Endothelial cell of umbilical vein (primary cell): ENCODE measurements at places on chromosomes 3 and 15. TPM values are rescaled to one million over a fixed set of nuclear protein-coding genes. Genes with fewer than 3 reads are reported as not detected.

TICRR gene
- total RNA-seq: 19.4 and 20.5 TPM in 2 replicates

CCNB2 gene
- 62.8 and 65.2 TPM in 2 replicates for total RNA-seq

LMOD3 gene
- not detected in 2 replicates for total RNA-seq

DNAJA4 gene
- total RNA-seq: 20.2 and 21.3 TPM in 2 replicates

CIDEC gene
- total RNA-seq: not detected in 2 replicates

EFCAB12 gene
- total RNA-seq: 0.25 and 0.49 TPM in 2 replicates

ZPLD1 gene
- not detected in 2 replicates for total RNA-seq

MED12L gene
- total RNA-seq: 0.23 and 0.27 TPM in 2 replicates

SNX33 gene
- 10.6 and 12.6 TPM in 2 replicates for total RNA-seq

ANP32A gene
- 169 and 179 TPM in 2 replicates for total RNA-seq

LEKR1 gene
- 0.21 and 0.64 TPM in 2 replicates for total RNA-seq

PDZRN3 gene
- not detected in 2 replicates for total RNA-seq

SCAANT1 gene
- total RNA-seq: not detected in 2 replicates

HRH1 gene
- 16.2 and 22.0 TPM in 2 replicates for total RNA-seq

CHL1 gene
- total RNA-seq: not detected in 2 replicates

USP50 gene
- not detected in 2 replicates for total RNA-seq

STRC gene
- 0.14 TPM in 1 of 2 replicates, not detected in the other for total RNA-seq

NR1I2 gene
- not detected in 2 replicates for total RNA-seq

FGF12 gene
- 1.1 and 2.5 TPM in 2 replicates for total RNA-seq

C3orf52 gene
- 2.1 and 4.6 TPM in 2 replicates for total RNA-seq

CACNA2D3 gene
- not detected in 2 replicates for total RNA-seq

KLF15 gene
- total RNA-seq: 1.4 and 3.0 TPM in 2 replicates

WDR72 gene
- total RNA-seq: not detected in 2 replicates
